ENCODE measurements at places on chromosomes 4 and X. TPM values are rescaled to one million over a fixed set of nuclear protein-coding genes. Genes with fewer than 3 reads are reported as not detected.

GRCh38 chr4:56727150-56727549 is 46.1 kb upstream of the HOPX start:
- H3K27me3 ChIP-seq: peaks cover 16% of the 10 kb centered on the region
- no peak for DNase-seq
- no peak overlapping the region for H3K27ac ChIP-seq
- H3K36me3 ChIP-seq: no peaks in the 10 kb centered on the region
- H3K4me1 ChIP-seq: peaks cover 4% of the 10 kb centered on the region

- no peaks in the 10 kb centered on the region for H3K36me3 ChIP-seq
- no peak overlapping the region for H3K4me3 ChIP-seq
- DNase-seq: no peak
- peaks cover 7% of the 10 kb centered on the region for H3K27me3 ChIP-seq
These were observed 495.9 kb upstream of the FSTL5 start for GRCh38 chr4:162659716-162660115.

The CSN1S1 gene
- total RNA-seq: not detected

The SLC7A11 gene
- 29.1 TPM for total RNA-seq

The TET2 gene
- total RNA-seq: 24.3 TPM

The RS1 gene
- not detected for total RNA-seq

DNA sequence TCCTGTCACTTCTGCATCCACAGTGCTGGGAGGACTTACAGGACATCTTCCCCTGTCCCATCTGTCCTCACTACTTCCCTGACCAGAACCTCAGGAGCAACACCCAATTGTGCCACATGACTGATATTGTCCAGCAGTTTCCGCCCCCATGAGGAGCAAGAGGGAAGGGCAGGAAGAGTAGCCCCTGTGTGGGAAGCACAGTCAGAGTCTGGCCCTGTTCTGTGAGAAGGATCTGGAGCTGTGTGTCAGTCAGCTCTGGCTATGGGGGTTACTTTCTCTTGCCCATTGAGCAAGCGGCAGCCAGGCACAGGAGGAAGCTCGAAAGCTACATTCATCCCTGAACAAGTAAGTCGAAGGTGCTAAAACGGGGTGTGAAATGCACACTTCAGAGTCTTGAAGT is 14.8 kb upstream of the TRIM60 start:
- no peak overlapping the region for H3K27ac ChIP-seq
- no peak for DNase-seq
- no peaks in the 10 kb centered on the region for H3K36me3 ChIP-seq
- H3K4me1 ChIP-seq: no peaks in the 10 kb centered on the region
- no peak overlapping the region for H3K4me3 ChIP-seq

DNA sequence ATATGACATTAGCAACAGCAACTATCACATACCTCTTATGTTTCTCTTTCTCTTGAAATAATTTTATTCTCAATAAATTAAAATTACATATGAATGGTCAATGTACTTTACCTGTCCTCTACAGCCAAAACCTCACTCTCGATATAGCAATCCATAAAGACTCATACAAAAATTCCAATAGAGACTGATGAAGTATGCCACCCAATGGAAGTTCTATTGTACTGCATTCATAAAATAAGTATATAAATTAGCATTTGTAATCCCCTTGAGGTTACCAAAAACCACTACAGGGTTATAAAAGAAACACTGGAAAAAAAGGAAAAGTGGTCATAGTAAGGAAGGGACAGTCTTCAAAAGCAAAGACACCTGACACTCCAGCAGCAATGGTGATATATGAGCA is 32.8 kb downstream of the CLDN2 start:
- no peak overlapping the region for H3K27ac ChIP-seq
- H3K27me3 ChIP-seq: no peaks in the 10 kb centered on the region
- DNase-seq: no peak
- peaks cover 2% of the 10 kb centered on the region for H3K36me3 ChIP-seq
- no peak overlapping the region for H3K4me3 ChIP-seq

- H3K4me1 ChIP-seq: peaks cover 3% of the 10 kb centered on the region
- H3K27me3 ChIP-seq: no peaks in the 10 kb centered on the region
- H3K36me3 ChIP-seq: no peaks in the 10 kb centered on the region
- no peak overlapping the region for H3K27ac ChIP-seq
- no peak for DNase-seq
- no peak overlapping the region for H3K4me3 ChIP-seq
These were observed 535.7 kb upstream of the INTU start for GRCh38 chr4:127097061-127097460.

All from osteocyte (in vitro differentiated cells).